Glutamatergic neuron (in vitro differentiated cells): ENCODE measurements at places on chromosomes 12 and 14. TPM values are rescaled to one million over a fixed set of nuclear protein-coding genes. Genes with fewer than 3 reads are reported as not detected.

Gene HRK
- total RNA-seq, result 2.4 TPM

Gene AICDA
- total RNA-seq, result not detected

Gene PMEL
- total RNA-seq, result 851 TPM

Gene TBX5
- total RNA-seq, result not detected

Gene FOXG1
- not detected for total RNA-seq

Gene ADAMTS20
- 7.0 TPM for total RNA-seq

Gene TAS2R13
- total RNA-seq, result 2.0 TPM

Gene PRB2
- not detected for total RNA-seq

Gene FAM222A
- 18.1 TPM for total RNA-seq

Gene TAS2R46
- total RNA-seq, result 3.3 TPM

Gene GNG2
- 245 TPM for total RNA-seq

GRCh38 chr12:12779529-12779928 lies 5.9 kb upstream of the APOLD1 start:
- DNase-seq, result no peak

DNA sequence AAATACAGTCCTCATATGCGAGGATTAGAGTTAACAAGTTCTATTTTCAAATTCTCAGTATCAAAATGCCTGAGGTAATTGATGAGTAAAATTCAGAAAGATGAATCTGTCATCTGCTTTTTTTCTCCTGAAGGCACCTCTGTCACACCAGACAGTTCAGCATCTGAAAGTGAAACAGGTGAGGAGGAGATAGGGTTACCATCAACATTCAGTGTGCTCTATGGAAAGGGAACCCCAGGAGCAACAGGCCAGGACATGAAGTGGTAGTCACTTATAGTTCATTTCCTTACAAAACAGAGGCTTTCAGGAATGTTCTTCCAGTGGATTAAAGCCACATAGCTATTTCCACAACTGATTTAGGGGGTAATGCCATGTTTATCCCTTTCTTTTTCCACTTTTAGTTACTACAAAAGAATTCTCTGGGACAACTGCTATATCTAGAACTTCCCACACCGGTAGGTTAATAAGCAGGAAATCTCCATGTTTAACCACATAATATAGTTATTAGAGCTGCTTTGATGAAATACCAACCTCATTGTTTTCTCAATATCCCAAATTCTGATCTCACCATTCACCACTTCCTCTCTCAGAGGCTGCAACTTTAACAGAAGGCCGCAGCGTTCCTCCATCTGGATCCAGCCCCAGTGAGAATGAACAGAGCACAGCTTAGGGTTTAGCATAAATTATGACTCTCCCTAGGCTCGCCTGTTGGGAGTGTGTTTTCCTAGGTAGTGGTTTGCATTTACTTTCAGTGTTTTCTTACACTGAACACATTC lies 177.0 kb upstream of the CNTN1 start:
- peak; percentile 51 for DNase-seq

DNA sequence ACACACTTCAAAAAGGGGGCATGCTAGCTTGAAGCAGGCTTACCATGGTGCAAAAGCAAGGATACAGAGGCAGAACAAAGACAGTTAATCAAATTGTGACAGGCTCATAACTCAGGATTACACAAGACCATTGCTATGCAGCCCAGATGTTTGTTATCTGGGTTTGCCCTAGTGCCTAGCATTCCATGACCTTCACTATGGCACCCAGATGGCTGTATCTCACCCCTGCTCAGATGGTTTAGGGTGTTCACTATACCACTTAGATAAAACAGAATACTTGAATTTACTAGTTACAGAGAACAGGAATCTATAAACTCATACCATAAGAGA lies 56.2 kb downstream of the SDR9C7 start:
- DNase-seq, result no peak

DNA sequence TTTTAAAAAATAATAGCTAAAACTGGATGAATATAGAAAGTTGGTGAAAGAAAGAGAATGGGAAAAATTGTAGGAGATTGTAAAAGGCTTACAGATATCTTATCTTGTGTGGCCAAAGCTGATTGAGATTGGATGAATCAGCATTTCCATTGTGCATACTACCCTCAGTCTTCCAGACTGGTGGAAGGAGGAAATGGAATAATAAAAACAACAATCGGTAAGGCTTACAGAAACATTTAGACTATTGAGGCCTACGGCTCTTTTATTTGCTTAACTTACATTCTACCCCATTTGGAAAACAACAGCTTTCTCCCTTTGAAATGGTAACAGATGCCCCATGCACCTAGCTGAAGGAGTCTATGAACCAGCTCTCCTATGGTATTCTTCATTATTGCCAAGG lies 129.8 kb downstream of the PTPRB start:
- DNase-seq, result no peak

- no peak for DNase-seq
Measured at GRCh38 chr12:107774349-107775029, at the start of gene ASCL4. Gene ASCL4, plus strand, starts transcription at chr12:107774704. Its CDS starts 515 bp downstream, at chr12:107775219.

GRCh38 chr14:37023875-37024565 lies 148.4 kb downstream of the SLC25A21 start:
- no peak for DNase-seq

DNA sequence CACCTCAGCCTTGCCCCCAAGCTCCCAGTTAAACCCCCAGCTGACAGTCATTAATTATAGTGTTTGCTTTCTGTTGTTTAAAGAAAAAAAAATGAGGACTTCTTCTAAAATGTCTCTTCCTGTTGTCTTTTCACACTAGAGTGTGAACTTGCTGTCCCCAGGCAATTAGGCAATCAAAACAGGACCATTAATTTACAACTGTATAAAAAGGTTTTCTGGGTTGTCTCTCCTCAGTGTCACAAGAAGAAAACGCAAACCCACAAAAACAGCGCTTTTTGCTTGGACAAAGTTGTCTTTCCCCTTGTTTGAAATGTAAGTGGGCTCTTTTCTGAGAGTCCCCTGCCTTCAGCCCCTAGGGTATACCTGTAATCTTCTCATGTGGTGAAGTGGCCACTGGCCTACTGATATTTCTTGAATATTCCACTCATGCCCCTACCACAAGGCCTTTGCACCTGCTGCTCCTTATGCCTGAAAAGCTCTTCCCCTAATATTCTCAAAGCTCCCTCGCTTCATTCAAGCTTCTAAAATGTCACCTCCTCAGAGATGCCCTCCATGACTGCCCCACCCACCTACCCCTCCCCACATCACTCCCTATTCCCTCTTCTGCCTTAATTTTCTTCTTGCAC lies 158.9 kb upstream of the PWP1 start:
- no peak for DNase-seq

DNA sequence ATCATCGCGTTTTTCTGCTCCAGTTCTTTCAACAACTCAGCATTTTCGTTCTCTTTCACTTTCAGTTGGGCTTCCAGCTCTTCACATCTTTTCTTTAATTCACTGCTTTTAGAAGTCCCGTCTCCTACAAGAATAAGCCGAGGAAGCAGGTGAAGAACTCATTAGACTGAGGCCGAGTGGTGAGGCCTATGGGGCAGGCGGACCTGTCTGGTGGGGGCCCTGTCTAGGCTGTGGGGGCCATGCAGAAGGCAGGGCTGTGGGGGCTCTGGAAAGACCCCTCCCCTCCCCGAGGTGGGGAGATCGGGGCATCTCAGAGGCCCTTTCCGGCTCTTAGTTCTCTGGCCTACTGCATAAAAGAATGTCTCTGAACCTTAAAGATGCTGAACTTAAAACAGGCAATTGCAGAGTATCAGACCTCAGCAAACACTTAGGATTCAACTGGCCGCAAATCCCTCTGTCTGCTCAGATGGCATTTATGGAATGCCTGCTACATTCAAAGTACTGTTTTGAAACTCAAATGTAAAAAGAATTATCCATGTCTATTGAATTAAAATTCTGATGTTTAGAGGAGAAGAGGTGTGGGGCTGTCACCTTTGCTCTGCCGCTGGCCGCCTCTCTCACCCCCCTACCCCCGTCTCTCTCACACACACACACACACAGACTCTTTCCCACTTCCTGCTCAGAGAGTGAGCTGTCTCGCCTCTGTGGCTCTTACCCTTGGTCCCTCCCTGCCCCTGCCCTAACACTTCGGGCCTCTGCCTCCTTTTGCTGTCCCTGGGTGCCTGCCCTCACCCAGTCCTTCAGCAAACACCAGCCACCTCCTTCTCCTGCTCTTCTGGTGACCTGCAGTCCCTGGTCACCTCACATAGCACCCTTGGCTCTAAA lies 34.7 kb downstream of the CCDC92 start:
- no peak for DNase-seq

DNA sequence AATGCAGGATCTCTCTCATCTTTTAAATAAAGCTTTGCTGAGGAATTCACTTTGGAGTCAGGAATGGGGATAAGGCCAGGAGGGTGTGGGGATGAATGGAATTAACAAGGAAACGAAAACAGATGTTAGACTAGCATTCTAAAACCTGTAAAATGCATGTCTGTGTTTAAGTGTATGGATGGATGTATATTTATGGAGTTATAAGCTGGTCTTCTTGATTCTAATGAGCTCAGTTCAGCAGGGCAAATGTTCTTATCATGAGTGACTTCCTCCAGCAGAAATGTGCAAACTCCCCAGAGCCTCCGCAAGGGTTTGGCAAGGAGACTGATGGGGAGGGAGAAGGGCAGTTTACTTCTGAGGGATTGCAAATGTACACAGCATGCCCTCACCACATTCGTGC lies 149.1 kb downstream of the NTF3 start:
- no peak for DNase-seq

- no peak for DNase-seq
Measured at GRCh38 chr12:80939231-80939950, 1.7 kb upstream of the LIN7A start.

DNA sequence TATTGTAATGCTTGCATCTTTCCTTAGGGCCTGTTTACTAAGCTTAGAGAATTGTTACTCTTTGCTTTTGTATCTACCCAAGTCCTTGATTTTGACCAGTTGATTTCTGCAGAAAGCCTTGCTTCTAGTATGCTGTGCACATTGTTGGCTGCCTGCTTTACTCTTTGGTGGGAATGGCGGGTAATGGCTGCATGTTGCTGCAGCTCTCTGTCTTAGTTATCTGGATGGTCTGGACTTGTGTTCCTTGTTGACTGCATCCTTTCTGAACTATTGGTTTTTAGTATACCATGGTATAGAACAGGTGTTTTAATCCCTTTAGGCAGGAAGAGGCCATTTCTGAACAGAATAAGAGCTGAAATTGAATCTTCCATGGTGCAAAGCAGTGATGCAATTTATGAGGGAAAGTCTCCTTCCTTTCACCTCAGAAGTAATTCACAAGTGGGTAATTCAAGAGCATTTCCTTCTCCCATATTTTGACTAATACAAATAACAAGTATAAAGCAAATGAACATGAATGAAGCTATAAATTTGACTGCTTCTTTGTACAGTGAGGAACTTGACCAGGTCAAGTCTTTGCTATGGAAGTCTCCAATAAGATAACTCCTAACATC lies 466.4 kb downstream of the NPAS3 start:
- DNase-seq, result no peak

DNA sequence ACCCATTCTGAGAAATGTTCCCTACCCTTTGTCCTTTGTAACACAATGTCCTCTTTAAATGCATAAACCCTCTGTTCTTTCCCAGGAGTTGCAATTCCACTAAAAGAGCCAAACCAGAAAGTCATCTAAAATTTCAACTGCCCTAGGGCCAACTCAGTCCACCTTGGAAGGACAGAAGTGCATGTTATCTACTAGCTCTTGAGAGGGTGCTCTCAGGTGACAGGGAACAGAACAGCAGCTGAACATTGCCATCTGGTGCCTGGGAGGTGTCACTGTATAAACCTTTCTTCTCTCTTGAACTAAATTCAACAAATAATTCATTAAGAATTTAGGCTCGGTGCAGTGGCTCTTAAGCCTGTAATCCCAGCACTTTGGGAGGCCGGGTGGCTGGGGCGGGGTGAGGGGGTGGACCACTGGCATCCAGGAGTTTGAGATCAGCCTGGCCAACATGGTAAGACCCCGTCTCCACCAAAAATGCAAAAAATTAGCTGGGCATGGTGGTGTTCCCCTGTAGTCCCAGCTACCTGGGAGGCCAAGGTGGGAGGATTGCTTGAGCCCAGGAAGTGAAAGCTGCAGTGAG lies 10.3 kb upstream of the FERMT2 start:
- DNase-seq, result peak; percentile 42

- DNase-seq, result peak; percentile 19
Measured at GRCh38 chr14:38837343-38838048, 265.5 kb downstream of the SEC23A start.

- no peak for DNase-seq
Measured at GRCh38 chr14:93369713-93370266, 22.8 kb downstream of the COX8C start.

- no peak for DNase-seq
Measured at GRCh38 chr12:31773867-31774266, 45.0 kb upstream of the AMN1 start.

GRCh38 chr14:30874999-30875787 lies 834 bp downstream of the COCH start:
- DNase-seq, result no peak

GRCh38 chr12:84601483-84601882 lies 311.1 kb downstream of the SLC6A15 start:
- DNase-seq, result no peak

- DNase-seq, result no peak
Measured at GRCh38 chr12:29216266-29216665, 67.2 kb downstream of the FAR2 start.

DNA sequence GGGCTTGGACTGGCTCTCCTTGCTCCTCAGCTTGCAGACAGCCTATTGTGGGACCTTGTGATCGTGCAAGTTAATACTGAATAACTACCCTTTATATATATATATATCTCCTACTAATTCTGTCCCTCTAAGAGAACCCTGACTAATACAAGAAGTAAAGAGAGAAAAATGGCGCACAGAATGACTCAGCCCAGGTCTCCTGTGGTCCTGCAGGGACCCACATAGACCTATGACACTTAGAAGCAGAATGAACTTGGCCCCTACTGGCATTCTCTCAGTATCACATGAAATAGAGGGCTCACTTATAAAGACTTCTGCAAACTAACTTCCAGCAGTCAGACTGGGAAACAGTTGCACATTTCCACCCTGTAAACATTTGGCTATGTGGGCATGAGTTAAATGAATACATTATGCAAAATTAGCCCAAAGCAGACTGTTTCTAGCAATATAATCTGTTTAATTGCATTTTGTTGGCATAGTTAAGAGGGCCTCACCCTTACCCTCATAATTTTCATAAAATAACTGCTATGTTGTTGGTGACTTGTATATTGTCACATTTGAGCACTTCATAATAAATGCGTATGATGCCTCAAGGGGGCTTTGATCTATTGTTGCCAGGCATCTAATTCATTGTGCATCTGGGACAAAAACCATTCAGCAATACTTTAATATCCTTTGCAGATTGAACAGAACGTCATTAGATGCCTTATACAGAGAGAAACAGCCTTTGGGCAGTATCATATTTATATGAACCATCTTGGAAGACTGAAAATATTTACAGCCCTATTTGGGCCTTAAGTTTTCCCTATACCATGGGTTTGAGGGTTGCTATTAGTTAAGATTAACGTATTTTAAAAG lies 349.7 kb upstream of the DIO2 start:
- no peak for DNase-seq
